Kidney epithelial cell (primary cell): ENCODE measurements at places on chromosomes 5 and 9.

DNA sequence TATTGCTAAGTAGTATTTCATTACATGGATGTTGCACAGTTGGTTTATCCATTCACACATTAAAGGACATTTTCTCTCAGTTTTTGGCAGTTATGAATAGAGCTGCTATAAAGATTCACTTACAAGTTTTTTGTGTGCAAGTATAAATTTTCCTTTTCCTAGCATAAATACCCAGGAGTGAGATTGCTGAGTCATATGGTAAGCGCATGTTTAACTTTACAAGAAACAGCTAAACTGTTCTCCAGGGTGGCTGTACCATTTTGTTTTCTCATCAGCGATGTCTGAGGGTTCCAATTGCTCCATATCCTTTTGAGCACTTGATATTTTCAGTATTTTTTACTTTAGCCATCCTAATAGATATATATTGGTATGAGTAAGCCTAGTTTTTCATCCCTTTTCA is 16.4 kb upstream of the ABCA1 start:
- DNase-seq: no peak

DNA sequence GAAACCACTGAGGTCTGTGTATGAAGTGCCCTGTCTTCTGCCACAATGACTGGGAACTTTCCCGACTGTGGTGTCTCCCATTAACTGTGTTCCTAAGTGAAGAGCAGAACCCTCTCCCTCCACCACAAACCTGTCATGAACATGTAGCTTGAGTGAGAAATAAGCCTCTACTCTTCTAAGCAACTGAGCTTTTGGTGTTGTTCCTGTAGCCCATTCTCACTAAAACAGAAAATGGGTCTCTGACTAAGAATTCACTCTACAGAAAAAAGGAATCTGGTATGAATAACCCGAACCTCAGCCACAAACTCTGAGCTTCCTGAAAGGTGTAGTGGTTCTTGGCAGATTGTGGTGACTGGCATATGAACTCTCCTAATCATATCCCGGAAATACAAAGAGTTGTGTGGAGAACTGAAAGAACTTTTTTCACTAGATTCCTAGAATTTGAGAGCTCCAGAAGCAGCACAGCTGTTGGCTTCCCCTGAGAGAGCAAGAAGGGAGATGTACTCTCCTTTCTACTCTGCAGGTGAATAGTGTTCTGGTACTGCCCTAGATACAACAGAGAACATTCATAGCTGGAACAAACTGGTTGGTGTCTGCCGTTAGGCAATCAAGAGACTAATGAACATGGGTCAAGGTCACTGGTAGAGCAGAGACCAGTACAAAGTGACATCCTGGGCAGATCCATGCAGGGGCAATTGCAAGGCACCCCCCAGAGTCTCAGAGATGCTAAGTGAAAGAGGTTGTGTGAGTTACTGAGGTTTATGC is 283.8 kb downstream of the PDE4D start:
- DNase-seq: no peak

GRCh38 chr5:137370096-137371071 is 128.7 kb downstream of the SPOCK1 start:
- peak; percentile 14 for DNase-seq

DNA sequence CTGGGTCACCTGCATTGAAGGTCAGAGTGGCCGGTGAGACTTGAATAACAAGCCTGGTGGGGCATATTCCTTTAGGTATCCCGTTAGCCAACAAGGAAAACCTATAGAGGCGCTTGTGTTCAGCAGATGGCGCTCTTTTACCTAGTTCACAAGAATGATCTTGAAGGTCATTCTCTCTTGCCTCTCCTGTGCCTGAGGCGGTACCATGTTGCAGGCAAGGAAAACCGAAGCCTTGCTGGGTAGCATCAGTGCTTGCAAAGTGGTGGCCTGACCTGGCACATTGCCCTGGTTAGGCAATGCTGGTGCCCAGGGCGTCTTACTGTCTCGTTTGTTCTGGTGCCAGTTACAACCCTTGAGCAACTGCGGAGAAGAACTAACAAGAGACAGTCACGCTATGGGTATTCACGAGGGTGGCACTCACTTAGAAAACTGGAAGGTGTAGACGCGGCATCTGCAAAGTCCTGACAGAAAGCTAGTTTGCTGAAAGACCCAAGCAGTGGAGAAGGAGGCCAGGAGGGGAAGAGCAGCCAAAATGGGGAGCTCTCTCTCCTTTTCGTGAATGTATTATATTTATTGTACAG is 56.7 kb downstream of the AOPEP start:
- peak; percentile 67 for DNase-seq

GRCh38 chr5:52987711-52988331 is 1.3 kb upstream of the ITGA2 start:
- DNase-seq: peak; percentile 71
